Right renal cortex interstitium (tissue), 3 donors: ENCODE measurements at places on chromosomes 13 and 19.

GRCh38 chr13:24076109-24076508 lies 84.4 kb upstream of the SPATA13 start:
- no peak for DNase-seq

DNA sequence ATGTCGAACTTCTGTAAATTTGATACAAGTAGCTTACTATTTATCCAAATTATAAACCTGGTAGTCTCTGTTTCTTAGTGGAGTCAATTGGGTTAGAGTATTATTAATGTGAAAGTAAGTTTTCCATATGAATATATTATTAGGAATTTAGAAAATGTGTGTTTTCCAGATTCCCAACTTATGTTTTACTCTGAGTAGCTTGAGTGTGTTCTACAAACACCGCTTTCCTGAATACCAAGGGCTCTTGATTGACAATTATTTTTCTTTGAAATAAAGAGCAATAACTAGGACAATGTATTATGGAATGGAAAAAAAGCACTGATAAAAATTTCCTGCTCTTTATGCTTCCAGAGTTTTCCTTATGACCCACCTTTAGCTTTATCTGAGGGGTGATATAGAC lies 233.6 kb downstream of the POSTN start:
- no peak for DNase-seq

DNA sequence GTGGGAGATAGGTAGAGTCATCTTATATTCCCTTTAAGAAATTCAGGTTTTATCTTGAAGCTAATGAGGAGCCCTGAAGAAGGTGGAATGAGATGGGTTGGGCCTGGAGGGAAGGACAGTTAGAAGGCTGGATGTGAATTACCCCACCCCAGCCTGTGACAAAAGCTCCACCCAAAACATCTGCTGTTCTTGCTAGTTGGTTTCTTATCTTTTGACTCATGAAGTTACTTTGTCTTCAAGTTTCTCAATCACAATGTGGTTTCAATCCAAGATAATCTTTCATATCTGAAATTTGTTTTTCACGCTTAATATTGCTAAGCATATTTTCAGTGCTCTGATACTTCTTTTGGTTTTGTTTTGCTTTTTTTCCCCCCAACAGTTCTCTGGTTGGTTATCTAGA lies 38.3 kb upstream of the HMGB1 start:
- no peak for DNase-seq

GRCh38 chr19:10329555-10329954 lies 3.8 kb downstream of the RAVER1 start:
- DNase-seq = no peak

- DNase-seq = no peak
Measured at GRCh38 chr13:89610331-89610730, 1737.2 kb upstream of the MIR17HG start.
